ENCODE measurements at places on chromosomes 6 and 20.

- DNase-seq, result no peak
Measured at GRCh38 chr20:32135983-32136515, 26.5 kb downstream of the TM9SF4 start.

DNA sequence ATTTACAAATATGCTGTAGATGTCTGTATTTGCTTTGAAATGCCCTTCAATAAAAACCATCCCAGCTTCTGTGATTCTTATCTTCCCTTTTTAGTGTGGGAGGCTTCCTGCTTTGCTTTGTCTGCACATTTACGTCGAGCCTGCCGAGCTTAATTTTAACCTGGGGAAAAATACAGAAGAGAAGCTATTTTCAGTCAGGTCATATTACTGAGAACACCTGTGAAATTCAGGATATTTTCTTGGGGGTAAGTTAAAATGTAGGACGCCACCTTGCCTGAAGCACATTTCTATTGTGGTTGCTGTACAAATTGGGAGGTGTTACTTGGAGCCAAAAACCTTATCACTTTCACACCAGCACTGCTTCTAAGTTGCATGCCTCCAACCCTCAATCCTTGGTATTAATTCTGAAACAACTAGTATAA, 43.6 kb upstream of the FUCA2 start:
- peak; percentile 36 for DNase-seq

DNA sequence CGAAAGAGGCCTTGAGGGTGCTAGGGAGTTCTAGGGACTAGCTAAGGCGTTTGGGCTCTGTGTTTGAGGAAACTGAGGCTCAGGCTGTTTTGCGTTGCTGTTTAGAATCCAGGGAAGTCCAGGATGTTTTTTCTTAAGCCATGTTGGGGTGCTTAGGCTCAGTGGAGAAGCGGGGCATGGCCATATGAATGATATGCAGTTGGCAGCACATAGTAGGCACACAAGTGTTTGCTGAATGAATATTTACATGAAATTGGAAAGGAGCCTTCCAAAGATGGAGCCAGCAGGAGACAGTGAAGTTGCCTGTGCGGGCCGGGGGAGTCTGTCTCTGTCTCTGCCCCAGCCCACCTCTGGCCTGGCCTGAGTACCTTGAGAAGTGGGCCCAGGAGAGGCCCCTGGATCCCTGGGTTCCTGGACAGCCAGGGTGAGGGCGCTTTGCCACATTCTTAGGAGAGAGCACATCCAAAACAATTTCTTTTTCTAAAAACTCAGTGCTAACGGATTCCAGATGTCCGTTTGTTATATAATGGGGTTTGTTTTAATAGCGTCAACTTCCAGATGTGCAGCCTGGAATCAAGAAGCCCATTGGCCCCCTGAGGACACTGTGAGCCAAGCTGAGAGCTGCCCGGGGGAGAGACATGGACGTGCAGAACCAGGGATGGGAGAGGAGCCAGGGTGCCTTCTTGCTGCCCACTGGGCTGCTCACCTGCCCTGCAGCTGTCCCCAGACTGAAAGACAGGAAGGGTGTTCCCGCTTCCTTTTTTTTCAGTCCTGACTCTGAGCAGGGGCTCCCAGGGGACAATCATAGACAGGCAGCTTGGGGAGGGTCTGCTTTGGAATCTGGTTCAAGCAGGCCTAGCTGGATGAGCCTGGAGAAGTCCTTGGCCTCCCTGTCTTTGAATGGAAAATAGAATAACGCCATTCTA, 20.1 kb upstream of the EMILIN3 start:
- DNase-seq, result no peak

DNA sequence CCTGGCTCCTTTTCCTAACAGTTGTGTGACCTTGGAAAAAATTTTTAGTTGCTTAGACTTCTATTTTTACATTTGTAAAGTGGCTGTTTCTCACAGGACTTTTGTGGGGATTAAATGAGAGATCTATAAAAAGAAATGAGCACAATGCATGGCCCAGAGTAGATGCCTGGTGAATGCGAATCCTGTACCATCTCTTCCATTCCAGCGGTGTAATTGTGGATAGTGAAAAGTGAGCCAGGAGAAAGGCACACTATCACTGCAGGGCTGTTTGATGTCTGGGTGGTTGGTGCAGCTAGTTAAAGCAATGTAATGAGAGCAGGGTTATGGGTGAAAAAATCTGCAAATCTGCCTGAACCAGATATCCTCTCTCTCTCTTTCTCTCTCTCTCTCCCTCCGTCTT, 347.5 kb upstream of the CITED2 start:
- DNase-seq, result no peak

- DNase-seq, result no peak
Measured at GRCh38 chr6:7727086-7727945, 1.4 kb downstream of the BMP6 start.

GRCh38 chr6:71419217-71420094, 130.8 kb downstream of the OGFRL1 start:
- no peak for DNase-seq

DNA sequence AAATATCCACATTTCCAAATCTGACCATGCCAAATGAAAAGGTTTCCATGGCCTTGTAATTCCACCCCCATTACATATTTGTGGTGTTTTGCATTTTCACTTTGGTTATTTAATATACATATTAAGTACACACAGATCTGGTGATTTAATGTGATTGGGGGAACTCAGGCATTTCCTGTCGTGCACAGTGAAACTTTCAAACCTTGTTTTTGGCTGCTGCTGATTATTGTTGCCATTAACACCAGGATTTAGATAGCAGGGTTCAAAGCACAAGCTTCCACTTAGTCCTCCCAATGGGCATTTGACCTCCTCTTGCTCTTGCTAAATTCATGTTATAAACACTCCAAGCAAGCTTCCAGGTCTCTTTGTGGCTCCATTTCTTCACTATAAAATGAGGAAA, 166.5 kb downstream of the SOBP start:
- DNase-seq, result no peak

GRCh38 chr6:9834233-9834632, 580.6 kb downstream of the TFAP2A start:
- DNase-seq, result no peak

GRCh38 chr20:4946986-4947385, 54.3 kb downstream of the SLC23A2 start:
- DNase-seq, result no peak

DNA sequence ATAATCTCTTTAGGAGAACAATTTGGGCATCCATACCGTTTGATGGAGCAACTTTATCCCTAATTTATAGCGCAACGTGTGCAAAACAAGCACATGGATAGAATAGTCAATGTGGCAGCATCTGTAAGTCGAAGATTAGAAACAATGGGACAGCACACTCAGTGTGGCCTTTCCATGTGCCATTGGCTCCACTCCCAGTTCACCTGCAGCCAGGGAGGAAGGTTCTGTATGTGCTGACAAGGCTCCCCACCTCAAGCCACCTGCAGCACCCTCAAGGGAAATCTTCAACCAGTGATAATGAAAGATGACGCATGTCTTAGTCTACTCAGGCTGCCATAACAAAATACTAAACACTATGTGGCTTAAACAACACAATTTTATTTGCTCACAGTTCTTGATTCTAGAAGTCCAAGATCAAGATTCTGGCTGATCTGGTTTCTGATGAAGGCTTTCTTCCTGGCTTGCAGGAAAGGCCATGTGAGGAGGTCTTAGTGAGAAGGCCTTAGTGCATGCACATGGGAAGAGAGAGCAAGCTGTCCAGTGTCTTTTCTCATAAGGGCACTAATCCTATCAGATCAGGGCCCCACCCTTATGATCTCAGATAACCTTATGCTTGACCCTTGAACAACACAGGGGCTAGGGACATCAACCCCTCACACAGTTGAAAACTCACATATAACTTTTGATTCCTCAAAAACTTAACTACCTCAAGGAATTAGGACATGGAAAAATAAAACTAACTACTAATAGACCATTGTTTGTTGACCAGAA, 34.9 kb upstream of the SHLD1 start:
- no peak for DNase-seq

GRCh38 chr6:3239110-3239830, 11.8 kb upstream of the TUBB2B start:
- DNase-seq, result no peak

DNA sequence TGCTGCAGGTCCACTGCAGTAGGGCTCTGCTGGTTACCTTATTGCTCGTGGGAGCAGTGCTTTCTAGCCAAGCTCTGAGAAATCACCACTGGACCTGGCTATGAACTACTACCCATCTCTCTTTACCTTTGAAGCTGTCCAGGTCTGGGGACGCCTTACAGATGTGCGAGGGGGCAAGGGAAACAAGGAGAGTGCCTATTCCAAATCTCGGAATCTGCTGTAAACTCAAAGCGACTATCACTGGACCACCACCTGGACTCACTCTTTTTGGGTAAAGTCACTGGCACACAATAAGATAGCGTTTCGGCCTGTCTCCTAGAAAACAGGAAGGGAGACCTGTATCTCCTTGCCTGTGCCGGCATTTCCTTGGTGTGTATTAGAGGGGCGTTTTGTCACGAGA, 5.3 kb downstream of the NRN1 start:
- DNase-seq, result no peak

DNA sequence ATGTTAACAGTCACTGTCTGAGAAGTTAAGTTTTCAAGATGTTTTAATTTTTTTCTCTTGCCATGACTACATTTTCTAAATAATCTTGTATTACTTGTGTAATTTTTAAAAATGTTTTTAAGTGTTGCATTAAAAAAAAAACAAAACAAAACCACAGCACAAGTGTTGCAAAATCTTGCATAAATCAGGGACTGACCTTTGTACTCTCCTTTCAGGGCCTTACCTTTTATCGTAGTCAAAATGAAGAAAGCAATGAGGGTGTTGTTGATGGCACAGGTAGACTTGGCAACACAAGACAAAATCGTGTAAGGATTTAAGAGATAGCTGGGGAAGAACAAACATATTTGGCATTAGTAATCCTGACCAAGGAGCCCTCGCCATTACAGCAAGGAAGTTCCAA, 42.5 kb downstream of the PIGU start:
- DNase-seq, result no peak

DNA sequence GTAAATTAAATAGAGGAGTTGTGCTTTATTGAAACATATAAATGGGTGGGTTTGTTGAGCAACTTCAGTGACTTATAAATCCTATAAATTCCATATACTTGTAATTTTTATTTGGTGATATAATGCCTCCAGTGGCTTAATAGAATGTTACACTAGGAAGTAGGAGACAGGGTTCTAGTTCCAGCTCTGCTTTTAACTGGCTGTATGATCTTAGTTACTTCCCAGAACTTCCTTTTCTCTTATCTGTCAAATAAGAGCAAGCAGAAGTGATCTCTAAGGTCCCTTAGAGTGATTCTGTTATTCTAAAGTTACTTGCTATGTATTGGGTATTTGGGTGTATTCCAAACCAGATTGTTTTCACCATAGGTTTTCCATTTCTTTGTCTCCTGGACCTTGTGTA, 10.2 kb downstream of the ZSCAN23 start:
- no peak for DNase-seq

DNA sequence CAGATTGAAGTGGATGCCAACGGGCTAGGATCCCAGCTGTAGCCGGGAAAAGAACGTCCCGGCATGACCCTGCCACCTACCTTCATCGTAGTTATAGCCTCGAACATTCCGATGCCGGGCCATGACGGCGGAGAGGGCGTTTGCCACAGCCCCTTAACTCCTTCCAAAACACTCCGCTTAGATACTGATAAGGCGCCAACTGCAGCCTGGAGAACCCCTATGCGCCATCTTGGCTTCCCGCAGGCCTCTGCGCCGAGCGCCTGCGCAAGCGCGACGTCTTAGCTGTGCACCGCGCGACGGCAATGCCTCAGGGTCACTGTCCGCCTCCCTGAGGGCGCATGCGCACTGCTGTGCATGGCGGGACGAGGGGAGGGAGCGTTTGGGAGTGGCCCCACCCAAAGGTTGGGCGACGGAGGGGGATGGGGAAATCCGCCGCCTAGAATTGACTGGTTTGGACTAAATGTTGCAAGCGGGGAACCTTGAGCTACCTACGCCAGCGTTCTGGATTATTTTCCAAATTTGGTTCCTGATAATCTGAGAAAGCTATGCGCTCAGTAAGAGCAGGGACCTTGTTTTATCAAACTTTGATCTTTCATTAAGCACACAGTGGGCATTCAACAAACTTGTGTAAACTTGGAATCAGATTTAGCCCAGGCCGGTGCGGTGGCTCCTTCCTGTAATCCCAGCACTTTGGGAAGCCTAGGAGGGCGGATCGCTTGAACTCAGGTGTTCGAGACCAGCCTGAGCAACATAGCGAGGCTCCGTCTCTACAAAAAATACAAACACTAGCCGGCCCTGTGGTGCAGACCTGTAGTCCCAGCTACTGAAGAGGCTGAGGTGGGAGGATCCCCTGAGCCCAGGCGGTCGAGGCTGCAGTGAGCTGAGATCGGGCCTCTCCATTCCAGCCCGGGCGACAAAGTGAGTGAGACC, at the start of gene HBS1L:
HBS1L (minus strand) TSS at position 254 of the 930 bp plus-strand sequence; CDS start at position 123, 131 bp downstream.
- DNase-seq, result peak; percentile 100

DNA sequence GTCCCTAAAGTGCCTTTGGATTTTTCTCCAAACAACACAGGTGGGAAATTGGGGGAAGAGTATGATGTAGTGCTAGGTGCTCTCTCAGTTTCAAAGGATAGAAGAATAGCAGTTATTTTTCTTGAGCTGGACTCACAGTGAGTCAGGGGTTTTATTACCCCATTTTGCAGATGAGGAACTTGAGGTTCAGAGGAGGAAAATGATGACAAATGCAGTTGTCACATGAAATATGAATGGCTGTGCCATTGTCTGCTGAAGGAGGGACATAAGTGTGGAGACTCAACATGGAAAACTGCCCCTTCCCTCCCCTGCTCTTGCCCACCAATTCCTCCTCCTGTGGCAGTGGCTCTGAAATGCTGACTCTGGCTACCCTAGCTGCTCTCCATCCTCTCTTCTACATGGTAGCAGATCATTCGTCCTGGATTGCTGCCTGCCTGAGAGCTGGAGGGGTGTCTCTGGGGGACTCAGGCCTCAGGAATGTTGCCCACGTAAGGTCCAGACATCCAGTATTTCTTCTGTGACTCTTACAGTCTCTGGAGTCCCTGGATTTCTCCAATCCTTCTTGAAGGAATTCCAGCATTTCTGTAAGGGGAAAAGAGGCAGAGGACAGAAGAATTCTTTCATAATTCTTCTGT, 37.6 kb upstream of the EPB41L1 start:
- no peak for DNase-seq

- DNase-seq, result no peak
Measured at GRCh38 chr20:5737966-5738365, 12.2 kb upstream of the SHLD1 start.

Measured in natural killer cell (primary cell).